Activated naive CD4-positive, alpha-beta T cell treated with anti-CD3 and anti-CD28 coated beads for 36 hours (primary cell): ENCODE measurements at places on chromosomes 2 and 18. TPM values are rescaled to one million over a fixed set of nuclear protein-coding genes. Genes with fewer than 3 reads are reported as not detected.

Gene MEP1B
- total RNA-seq, result not detected

Gene RESP18
- not detected for total RNA-seq

Gene SNORC
- total RNA-seq, result 0.72 TPM

Gene DLGAP1
- total RNA-seq, result not detected

Gene PRKAG3
- not detected for total RNA-seq

Gene HOXD13
- total RNA-seq, result not detected

Gene ABCG5
- total RNA-seq, result not detected

Gene SERPINB13
- not detected for total RNA-seq

Gene COLEC12
- not detected for total RNA-seq

Gene TCF7L1
- total RNA-seq, result 0.07 TPM

Gene IL1R1
- total RNA-seq, result 5.7 TPM

Gene UGT1A10
- not detected for total RNA-seq

Gene MAP3K2
- 27.1 TPM for total RNA-seq

Gene PAX8
- 2.8 TPM for total RNA-seq
